ENCODE measurements at places on chromosomes 12 and 14.

DNA sequence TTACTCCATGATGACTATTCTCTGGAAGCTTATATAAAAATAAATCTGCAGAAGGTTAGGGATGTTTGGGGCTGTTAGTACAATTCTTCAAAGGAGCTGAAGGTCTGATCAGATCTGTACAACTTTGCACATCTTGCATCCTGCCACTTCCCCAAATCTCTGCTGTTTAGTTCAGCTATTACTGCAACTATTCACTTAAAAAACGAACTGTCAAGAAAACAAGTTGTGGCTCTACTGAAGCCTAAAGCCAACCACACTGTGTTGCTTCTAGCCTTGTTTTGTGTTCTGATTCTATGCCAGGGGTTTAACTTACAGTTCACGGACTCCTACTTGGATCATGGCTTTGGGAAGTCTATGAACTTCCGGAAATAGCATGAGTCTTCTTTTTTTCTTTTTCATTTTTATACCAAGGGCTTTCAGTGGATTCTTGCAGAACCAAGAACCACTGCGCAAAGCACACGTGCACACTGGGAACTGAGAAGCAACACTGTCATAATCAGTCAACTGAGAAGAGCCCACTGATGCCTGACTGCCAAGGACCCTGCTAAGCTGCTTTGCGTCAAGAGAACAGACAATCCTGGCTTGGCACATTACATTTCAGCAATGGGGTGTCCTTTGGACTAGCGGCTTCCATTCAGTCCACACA is 66.3 kb upstream of the EEA1 start:
- no peak for DNase-seq

DNA sequence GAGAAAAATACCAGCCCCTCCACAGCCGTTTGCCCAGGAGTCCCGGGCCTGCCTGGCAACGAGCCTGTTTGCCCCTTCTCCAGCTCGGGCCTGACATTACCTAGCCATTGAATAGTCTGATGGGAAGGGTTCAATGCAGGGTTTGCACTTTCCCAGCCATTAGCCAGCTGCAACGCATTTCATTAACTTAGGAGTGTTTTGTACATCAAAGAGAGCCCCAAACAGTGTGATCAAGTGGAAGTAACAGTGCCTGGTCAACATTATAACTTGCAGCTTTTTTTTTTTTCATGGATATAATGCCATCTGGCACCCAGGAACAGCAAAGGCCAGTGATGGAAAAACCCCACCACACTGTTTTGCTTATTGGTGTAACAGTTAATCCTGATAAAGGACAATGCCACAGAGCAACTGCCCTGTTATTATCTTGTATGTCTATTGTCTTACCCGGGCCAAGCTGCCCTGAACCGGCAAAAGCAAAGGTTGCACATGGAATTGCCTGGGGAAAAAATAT is 38.0 kb downstream of the BTG1 start:
- no peak for DNase-seq

DNA sequence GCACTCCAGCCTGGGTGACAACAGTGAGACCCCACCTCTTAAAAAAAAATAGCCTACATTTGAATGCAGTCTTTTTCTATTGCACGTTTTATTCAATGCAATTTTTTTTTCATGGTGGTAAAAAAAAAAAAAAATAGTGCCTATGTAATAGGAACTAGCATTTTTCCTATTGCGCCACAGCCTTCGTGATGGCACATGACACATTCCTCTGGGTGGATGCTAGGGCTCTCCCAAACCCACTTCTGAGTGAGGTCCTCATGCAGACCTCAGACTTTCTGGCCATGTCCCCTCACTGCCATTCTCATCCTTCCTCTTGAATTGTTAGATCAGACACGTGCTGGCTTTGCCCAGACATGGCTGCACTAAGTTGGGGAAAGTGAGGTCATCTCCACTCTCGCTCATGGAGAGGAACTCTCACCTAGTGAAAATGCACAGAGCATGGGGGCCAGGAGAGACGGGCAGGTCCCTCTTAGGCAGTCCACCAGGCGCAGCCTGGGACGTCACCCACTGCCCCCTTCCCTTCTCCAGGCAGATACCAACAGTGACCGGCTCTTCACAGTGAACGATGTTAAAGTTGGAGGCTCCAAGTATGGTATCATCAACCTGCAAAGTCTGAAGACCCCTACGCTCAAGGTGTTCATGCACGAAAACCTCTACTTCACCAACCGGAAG is 19.2 kb downstream of the DCAF4 start:
- no peak for DNase-seq

DNA sequence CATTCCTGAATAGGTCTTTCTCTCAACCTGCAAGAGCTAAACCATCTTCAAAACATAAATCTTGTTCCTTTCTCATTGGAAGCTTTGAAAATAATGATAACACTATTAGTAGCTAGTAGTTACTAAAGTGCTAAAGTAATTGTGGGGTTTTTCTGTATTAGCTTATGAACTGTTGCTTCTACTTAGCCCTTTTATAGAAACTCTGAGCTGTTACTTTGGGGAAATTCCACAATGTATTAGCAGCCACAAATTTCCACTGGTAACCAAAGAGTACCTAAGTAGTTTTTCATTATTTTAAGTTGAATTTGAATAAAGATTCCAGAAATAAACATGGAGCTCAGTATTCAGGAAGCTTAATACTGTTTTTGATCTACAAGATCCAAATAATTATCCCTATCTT is 6.4 kb upstream of the MAPK1IP1L start:
- DNase-seq: no peak

- no peak for DNase-seq
These were observed 620 bp downstream of the PGAM5 start for GRCh38 chr12:132711080-132711843.

- no peak for DNase-seq
These were observed 33.9 kb downstream of the TMEM19 start for GRCh38 chr12:71719647-71720370.

DNA sequence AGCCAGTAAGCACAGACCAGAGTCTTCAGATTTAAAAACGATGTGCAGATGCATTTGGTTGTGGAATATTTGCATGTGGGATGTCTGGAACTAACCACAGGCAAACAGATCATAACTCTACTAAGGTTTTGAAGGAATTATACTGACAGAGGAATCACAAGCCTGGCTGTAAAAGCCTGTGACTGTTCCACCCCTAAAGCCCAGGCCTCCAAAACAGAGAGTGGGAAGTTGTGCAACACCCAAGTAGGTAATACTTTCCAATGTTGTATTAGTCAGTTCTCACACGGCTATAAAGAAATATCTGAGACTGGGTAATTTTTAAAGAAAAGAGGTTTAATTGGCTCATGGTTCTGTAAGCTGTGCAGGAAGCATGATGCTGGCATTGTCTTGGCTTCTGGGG is 68.1 kb upstream of the DCD start:
- DNase-seq: no peak

GRCh38 chr14:56133547-56133946 is 15.3 kb downstream of the PELI2 start:
- DNase-seq: no peak

GRCh38 chr12:31896514-31897039 is 62.6 kb upstream of the RESF1 start:
- no peak for DNase-seq

GRCh38 chr12:60172266-60173211 is 576.7 kb downstream of the SLC16A7 start:
- no peak for DNase-seq

GRCh38 chr14:98548071-98548686 is 723.8 kb downstream of the BCL11B start:
- no peak for DNase-seq

All from retinal pigment epithelial cell (primary cell).